Hindlimb muscle (tissue), 1 donor: ENCODE measurements at places on chromosomes 1 and 21.

DNA sequence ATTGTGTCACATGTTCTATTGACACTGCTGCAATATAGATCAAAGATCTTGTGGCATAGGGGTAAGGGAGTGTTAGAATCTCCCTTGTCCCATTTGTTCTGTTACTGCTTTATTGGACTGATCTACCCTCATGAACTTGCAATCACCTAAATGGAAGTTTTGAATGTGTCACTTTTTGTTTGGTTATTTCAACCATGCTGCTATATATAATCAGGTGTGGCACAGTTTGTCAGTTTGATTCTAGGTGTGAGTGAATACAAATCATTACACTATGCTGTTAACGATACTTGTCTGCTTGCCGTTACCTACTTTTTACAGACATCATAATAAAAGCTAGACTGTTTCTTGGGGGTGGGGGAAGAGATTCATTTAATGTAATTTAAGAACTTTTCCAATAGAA, 82.6 kb downstream of the MAB21L3 start:
- DNase-seq: no peak

DNA sequence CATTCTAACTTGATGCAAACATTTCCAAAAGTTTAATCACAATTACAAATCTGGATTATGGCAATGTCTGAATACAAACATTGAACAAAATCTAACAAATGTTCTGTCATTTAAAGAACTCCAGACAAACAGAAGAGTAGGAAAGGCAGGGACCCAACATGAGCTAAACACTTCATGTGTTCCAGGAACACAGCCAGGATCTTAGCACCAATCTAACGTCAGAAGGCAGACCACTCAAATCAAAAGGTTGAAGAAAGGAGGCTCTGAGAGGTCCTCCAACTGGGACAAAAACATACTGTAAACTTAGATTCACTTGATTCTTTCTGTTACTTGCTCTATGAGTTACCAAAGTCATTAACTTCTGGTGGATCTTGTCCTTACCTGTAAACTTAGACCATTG, 374.0 kb downstream of the NEGR1 start:
- DNase-seq: peak; percentile 26

- no peak for DNase-seq
Observed at GRCh38 chr1:90135286-90135685, 140.4 kb downstream of the ZNF326 start.

DNA sequence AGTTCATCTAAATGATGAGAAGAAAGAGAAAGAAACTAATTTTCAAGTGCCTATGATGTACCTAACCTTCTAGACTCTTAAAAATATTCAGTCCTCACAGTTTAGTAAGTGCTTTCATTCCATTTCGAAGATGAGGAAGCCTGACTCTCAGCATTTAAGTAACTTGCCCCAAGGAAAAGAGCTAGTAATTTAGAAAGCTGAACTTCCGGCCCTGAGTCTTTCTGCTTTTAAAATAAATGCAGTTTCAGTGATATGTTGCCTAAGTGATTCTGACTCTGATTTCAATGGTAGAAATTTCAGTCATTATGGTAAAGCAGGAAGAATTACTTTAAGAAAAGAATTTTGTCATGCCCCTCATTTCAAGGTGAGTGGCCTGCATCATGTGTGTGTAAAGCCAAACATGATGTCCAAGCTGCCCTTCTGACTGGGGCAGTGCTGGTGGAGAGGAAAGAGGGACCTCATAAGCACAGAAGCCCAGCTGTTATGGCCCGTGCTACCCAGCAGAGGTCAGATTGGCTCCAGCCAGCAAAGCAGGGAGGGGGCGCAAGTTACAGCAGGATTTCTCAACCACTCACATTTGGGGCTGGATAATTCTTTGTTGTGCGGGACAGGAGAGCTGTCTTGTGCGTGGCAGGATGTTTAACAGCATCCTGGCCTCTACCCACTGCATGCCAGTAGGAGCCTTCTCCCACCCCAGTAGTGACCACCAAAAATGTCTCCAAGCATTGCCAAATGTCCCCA, 10.7 kb downstream of the ATP1A4 start:
- DNase-seq: peak; percentile 26

GRCh38 chr1:106962591-106962990, 93.9 kb upstream of the PRMT6 start:
- DNase-seq: no peak

- no peak for DNase-seq
Observed at GRCh38 chr1:98184856-98185255, 264.0 kb upstream of the DPYD start.

DNA sequence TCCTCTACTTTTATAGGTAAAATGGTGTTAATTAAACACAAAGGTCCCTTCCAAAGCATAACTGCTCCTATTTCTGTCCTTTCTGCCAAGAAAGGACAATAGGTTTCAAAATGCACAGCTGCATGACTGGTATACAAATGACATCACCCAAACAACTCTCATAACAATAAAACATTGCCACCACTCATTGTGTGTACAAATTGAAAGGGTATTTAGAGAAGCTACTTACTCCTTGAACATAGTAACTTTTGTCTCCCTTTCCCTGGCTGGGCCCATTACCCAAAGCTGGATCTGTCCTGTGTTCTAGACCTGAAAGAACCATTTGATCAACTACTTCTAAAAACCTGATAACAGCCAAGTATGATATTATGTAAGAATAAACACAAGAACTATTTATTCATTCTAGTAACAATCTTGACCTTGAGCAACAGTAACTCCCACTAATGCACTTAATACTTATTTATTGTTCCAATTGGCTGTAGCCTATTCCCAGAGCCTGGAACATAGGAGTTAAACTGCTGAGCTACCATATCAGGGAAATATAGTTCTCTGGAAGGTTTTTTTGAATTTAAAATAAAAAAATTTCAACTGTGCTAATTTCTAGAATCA, 38.2 kb downstream of the TTLL7 start:
- no peak for DNase-seq

GRCh38 chr1:177229781-177230180, 59.0 kb downstream of the BRINP2 start:
- no peak for DNase-seq

- no peak for DNase-seq
Observed at GRCh38 chr1:53949023-53949990, 3.2 kb downstream of the LRRC42 start.

DNA sequence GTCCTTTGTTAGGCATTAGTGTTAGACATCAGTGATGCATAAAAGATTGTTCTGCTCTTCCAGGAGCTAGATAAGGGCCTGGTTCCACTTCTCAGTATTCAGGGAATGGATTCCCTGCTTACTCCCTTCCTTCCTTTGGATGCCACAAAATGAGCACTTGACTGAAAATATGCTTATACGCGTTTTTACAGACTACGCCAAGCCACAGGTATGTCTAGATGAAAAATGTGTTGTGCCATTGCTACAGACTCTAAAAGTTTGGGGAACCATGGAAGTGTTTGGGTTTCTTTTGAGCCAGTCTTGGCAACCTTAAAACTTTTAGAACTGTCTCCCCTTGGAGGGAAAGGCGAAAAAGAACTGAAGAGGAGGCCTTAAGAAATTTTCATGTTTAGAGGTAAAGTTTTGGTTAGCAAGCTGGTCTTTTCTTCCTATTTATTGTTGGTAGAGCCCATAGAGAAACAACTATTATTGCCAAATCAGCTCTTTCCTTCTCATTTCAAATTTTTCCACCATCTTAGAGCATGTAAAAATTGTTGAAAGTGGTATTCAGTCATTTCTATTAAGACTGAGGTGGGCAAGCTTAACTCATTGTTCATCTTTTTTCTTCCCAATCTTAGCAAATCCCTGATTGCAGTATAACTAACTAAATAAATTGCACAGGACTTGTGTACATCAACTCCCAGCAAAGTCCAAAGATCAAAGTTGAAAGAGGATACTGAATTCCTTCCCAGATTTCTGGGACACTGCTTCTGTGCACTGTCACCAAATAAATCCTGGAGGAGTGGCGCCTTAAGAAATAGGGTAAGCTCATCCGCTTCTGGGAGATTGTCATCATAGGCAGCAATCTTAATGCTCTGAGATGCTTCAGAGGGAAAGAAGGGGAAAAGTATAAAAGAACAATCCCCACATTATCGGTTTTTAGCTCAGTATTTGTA, 18.9 kb downstream of the FGGY start:
- no peak for DNase-seq

DNA sequence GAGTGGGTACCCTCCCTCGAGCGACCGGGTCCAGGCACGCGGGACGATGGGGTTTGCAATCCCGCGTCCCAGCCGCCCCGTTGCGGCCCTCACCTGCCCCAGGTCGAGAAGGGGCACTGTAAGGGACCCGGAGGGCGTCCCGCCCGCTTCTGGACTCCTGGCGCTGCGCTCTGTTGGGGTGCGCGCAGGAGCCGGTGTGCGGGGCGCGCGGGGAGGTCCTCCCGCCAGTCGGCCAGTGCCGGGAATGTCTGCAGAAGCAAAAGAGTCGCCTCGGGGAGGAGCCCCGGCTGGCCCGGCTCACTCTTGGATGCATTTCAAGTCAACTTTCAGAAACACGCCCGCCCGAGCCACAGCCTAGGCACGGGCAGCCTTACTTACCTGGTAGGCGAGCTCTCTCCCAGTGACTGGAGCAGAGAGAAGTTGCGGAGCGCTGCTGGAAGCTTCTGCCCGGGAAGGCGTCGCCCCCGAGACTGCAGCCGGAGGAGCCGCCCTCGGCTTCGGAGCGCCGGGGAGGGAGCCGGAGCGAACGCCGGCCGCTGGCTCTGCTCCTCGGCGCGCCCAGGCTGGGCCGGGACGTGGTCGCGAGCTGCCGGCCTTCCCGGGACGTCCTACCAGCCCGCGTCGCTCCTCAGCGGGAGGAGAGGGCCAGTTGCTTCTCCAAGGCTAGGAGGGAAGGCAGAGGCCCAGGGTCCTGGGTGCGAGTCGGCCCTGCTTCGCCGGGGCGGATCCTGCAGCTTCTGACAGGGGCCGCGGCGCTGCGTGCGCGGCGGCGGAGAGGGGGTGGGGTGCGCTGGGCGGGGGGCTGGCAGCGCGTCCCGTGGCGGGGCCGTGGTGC, at the start of gene LMX1A:
LMX1A (minus strand) TSS at position 739 of the 835 bp plus-strand sequence. CDS start 1,156 bp downstream, outside the sequence.
- peak; percentile 49 for DNase-seq

- no peak for DNase-seq
Observed at GRCh38 chr1:18932387-18932786, 24.1 kb downstream of the IFFO2 start.

GRCh38 chr1:159977364-159978106, 23.5 kb upstream of the SLAMF9 start:
- DNase-seq: no peak

GRCh38 chr1:182630586-182630985, 26.4 kb upstream of the RGS16 start:
- no peak for DNase-seq

GRCh38 chr1:19079541-19080472, 123.3 kb upstream of the IFFO2 start:
- DNase-seq: no peak

DNA sequence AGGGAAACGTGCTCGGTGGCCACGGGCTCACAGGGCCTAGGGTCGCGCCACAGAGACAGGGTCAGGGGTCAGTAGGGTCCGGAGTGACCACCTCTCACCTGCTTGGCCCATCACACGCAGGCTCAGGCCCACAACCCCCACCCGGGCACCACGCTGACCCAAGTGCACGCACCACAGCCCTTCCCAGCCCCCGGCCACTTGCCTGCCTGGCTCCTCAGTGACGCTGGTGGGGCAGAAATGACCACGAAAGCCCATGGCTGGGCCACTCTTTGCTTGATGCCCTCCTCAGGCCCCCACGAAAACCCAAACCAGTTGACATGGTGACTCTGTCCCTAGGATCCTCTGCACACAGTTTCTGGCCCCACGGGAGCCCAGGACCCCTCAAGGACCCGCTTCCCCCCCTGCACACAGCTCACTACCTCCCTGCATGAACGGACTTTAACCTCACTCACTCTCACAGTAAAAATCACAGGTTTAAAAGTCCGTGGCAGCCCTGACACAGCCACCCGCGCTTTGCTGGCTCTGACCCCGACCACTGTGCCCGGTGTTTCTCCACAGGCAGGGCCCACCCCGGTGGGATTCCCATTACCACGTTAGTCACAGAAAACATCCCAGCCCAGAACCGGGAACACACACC, 20.7 kb downstream of the NADK start:
- DNase-seq: no peak

DNA sequence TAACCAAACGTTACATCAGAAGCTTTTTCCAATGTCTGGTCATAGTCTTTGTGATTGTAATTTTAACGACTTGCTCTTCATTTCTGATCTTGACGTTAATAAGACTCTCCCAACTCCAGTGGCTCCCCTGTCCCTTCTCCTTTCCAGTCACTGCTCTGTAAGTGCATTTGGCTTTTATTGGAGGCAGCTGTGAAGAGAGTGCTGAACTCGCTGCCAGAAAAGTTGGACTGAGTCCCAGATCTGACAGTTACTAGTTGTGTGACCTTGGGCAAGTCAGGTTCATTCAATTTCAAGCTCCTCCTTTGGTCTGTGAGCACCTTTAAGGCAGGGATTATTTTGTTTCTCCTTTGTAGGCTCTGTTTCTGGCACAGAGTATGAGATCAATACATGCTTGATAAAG, 109.6 kb upstream of the TSPAN2 start:
- DNase-seq: no peak

GRCh38 chr1:52264530-52265115, 101.4 kb downstream of the CC2D1B start:
- DNase-seq: no peak

DNA sequence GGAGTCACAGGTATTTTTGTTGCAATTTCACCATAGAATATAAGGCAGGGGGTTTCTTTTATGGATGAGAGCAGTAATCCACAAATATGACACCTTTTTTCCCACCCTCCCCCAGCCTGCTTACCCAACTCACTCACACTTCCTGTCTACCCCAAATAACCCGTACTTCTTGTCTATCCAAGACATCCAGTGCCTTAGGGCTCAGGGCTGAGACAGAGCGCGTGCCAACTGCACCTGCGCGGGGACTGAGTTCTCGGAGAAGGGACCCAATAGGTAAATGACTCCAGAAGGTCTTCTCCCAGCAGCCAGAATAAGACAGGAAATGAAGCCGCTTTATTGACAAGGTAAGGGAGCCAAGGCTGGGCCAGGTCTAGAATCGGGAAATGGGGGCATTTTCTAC, 369.1 kb downstream of the SIPA1L2 start:
- no peak for DNase-seq

DNA sequence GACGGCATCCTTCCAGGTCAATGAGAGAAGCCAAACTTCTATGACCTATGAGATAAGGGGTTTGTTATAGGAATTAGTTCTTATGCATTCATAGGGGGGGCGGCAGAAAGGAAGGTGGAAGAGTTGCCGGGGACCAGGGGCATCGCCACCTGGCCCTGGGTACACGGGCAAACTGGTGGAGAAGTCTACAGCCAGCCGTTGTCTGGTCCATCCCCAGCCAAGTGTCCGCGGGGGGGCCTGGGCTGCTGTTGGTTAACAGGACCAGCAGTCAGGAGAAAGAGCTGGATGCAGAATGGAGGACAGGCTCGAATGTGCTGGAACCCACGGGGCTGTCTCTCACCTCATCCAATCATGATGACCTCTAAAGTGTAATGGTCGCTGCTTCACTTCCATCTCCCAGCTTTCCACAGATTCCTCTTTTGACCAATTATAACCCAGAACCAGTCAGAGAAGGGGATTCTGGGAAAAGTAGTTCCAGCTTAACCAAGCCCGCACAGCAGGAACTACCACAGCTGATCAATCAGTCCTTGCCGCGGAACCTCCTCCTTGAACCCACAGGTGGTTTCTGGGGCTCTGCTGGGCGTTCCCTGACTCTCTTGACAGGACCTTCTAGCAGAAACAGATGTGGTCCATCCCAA, 17.8 kb downstream of the TMEM51 start:
- no peak for DNase-seq

- DNase-seq: no peak
Observed at GRCh38 chr1:240094041-240094722, 2.5 kb downstream of the FMN2 start.
